ENCODE measurements at places on chromosomes 7 and 10.

- DNase-seq, result no peak
Measured at GRCh38 chr10:133276100-133276434, 601 bp downstream of the ADAM8 start.

DNA sequence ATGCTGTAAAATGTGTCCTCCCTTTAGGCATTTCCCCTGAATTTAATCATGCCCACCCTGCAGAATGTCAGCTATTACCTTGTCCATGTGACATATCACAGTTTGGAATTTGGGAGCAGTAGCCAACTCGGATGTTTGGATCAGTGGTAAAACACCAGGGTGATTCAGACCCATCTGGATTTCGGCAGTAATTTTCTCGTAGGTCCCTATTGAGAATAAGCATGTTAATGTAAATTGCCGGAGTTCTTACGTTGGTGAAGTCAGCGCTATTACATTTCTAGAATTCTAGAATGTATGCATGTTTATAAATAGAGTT lies 44.1 kb downstream of the HGF start:
- DNase-seq, result no peak

- DNase-seq, result no peak
Measured at GRCh38 chr7:47475880-47476227, 106.1 kb downstream of the TNS3 start.

- DNase-seq, result no peak
Measured at GRCh38 chr7:45069444-45070253, 19.1 kb downstream of the NACAD start.

Data from inflammatory macrophage treated with lipopolysaccharide for 4 hours (primary cell).